ENCODE measurements at places on chromosomes 7 and 10.
A peak's percentile ranks its signal among the peaks of the same experiment; 100 is the strongest.

GRCh38 chr7:88522771-88523293 lies 216.1 kb upstream of the STEAP4 start:
- no peak for DNase-seq

DNA sequence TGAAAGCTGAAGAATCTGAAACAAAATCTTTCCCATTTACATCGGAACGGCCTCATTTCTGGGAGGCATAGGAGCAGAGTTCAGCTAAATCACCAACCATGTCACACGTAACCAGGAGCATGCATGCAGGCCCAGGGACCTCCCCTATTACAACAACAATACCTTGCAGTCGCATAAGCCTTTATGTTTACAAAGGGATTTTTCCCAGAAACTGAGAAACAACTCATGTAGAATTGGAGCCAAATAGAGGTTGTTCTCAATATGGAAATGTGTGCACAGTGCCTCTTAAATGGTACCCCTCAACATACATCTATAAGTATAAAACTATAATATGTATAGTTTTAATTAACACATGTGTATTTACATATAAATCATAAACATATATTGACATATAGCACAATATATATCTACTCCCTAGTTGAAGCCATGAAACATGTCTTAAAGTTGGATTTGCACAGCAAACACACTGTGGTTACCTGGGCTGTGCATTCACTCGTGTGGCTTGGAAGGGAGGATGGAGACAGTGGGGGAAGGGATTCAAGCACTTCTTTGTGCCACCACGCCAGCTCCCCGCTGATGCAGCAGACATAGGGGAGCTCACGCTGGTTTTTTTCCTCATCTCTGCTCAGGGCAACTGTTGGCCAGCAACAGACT lies 35.0 kb upstream of the DGKI start:
- DNase-seq = no peak

GRCh38 chr10:109007514-109007913 lies 915.8 kb downstream of the XPNPEP1 start:
- DNase-seq = no peak

DNA sequence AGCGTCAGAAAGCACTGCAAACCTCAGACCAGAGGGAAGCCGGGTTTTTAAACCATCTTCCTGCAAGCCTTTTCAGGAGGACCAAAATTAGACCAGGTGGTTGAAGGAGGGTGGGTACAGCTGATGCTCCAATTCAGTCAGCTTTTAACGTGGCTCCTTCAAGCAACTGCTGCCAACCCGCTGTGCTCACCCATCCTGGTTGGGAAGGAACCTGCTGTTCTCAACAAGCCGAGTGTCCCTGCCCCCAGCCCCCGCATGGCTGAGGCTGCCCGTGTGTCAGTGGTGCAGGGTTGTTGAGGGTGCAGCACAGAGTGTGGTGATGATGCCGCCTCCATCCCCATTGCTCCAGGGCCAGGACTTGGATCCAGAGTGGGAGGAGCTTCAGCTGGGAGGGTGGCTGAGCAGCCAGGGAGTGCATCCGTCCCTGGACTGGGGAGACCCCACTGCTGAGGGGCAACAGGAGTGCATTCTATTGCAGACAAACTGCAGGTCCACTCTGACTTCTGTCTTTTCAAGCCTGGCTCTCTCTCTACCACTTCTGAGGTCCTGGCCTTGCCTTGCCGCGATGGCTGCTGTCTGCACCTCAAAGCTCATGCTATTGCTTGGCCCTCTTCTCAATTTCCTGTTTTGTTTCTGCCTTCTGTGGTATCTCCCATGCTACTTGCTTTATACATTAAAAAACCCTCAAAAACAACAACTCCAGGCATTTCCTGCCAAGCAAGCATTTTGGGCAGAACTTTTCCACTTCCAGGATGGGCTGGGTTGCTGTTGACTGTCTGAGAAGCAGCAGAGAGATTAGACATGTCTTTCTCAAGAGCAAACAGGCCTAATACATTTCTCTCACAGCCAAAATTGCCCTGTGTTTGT lies 134.7 kb downstream of the DNAJB6 start:
- DNase-seq = no peak

- DNase-seq = no peak
Measured at GRCh38 chr10:15567952-15568351, 151.8 kb downstream of the ITGA8 start.

DNA sequence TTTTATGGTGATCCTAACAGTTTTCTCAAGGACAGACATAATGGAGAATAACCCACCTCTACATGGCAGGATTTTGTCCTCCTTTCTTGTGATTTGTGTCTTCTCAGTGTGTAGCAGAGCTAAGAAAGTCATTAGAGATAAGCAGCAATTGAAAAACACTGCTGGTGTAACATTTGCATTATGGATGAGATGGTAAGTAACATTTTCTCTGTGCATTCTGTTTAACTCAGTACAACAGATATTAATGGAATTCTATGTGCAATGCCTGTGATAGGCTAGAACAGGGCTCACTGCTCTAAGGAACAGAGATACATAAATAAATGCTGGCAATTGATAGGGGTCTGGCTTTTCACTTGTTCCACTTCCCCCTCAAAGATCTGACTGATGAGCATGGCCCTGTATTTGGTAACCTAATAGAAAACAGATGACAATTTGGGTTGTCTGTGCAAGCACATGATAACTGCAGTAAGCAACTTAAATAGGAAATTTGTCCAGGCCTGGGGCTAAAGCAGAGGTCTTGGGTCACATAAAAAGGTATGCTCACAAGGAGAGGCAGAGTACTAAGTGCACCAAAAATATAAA lies 560.3 kb upstream of the POM121L12 start:
- DNase-seq = no peak

- DNase-seq = peak; percentile 86
Measured at GRCh38 chr10:22606164-22606614, 108.2 kb downstream of the PIP4K2A start.

DNA sequence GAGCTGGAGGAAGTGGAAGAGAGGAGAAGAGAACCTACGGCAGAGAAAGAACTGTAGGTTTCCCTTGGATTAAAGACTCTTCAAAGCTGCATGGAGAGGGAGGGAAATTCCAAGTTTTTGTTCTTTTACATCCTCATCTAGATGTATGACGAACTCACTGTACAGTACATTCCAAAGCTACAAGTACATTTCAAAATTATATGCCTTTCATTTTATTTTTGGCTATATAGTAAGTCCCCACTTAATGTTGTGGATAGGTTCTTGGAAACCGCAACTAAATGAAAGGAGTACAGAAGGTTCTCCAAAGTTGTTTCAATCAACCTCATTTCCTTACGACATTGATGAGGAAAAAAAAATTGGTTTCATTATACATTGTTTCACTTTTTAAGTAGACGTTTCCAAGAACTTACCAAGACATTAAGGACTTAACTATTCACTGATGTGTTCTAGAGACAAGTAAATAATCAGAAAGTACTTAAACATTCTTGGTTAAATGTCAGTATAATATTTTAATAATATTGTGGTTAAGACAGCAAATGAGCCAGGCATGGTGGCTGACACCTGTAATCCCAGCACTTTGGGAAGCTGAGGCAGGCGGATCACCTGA lies 16.1 kb upstream of the JMJD1C start:
- DNase-seq = no peak

DNA sequence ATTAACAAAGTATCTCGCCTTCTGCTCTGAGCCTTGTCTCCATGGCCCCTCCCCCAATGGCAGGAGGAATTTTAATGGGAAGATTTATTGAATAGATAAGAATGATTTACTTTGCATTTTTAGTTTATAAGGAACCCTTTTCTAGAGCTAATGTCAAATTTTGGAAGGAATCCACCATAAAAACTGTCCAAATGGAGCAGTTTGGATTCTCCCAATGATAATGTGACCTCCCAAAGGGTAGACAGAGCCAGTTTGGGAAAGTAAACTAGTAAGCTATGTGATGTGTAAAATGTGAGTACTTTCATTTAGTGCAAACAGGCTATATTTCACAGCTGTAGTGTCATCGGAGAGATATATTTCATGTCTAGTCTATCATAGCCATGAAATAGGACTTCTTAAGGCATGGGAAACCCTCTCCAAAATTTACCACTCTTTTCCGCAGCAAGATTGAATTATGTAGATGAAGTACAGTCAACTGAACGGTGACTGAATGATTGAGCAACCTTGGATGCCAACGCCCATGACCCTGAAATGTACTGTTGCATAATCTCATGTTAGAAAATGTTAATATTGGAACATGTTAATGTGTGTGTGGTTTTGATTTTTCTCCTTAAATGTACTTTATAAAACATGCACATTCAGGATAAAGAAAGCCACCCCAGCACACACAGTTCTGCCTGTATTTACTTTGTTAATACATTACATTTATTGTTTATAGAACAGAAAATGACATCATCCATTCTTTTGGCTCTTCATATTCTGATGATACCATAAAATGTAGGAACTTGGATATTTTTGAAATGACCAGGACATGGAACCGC lies 140.6 kb downstream of the NRP1 start:
- no peak for DNase-seq

DNA sequence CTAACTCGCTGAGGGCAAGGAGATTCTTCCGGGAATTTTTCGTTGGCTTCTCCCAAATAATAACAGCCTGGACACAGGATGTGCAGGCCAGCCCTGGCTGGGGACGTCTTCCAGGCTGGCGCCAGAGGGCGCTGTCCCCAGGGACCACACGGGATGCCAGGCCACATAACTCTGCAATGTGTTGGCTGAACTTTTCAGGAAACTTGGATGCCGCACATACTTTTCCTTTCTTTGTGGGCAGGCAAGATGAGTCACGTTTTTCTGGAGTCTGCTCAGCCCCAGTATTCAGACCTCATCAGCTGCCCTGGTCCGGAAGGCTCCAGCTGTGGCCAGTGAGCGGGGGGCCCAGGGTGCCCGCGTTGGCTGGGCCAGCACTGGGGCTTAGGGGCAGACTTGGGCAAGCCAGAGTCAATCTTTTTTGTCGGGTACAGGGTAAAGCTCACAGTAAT lies 122.7 kb downstream of the PRKAG2 start:
- DNase-seq = peak; percentile 66

DNA sequence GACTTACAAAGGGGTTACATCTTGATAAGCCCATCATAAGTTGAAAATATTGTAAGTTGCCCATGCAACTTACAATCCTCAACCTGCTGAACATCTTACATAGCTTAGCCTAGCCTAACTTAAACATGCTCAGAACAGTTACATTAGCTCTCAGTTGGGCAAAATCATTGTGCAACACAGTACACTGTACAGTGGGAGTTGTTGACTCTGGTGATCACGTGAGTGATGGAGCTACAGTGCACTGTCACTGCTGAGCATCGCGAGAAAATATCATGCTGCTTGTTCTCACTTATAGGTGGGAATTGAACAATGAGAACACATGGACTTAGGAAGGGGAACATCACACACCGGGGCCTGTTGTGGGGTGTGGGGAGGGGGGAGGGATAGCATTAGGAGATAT lies 214.9 kb upstream of the ZMIZ1 start:
- no peak for DNase-seq

DNA sequence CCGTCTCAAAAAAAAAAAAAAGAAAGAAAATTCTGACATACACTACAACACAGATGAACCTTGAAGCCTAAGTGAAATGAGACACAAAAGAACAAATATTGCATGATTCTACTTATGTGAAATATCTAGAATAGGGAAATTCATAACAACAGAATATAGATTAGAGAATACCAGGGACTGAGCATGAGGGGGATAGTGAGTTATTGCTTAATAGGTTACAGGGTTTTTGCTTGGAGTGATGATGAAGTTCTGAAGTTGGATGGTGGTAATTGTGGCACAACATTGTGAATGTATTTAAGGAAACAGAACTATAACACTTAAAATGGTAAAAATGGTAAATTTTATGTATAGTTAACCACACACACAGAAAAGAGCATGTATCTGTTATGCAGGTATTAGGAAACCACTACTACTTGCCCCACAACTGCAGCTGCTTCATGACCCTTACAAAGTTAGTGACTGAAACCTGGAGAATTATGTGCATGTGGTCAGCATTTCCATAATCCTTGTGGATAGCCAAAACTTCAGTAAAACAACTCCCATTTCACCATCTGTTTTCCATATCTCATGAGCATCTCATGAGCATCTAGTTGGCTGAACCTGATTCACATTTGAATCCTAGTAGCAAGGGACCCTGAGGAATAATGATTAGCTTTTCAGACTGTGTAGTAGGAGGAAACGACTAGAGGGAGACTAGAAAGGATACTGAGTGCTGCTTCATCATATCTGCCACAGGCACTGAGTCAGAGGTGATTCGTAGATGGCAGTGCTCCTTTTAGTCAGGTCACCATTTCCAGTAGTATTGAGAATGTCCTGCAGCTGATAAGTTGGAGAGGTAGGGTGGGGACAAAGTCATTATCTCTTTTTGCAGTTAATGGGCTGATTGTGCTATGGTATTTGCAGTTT lies 26.3 kb downstream of the SAMD8 start:
- no peak for DNase-seq

GRCh38 chr10:112826018-112826697 lies 123.9 kb upstream of the TCF7L2 start:
- DNase-seq = no peak

DNA sequence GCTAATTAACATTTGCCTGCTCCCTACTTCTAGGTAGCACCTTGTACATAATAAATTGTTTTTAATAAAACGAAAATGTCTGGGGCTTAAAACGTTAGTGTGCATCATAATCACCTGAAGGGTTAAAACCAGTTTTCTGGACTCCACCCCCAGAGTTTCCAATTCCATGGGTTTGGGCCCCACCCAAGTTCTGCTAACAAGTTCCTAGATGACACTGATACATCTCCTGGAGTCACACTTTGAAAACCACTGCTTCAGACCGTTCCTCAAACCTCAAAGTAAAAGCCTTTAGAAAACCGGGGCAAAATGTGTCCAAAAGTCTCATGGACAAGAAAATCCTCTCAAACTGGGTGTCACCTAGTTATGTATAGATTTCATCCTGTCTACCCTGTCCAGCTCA lies 9.3 kb downstream of the OSBPL3 start:
- no peak for DNase-seq
